ENCODE measurements at places on chromosomes 5 and 9. TPM values are rescaled to one million over a fixed set of nuclear protein-coding genes. Genes with fewer than 3 reads are reported as not detected.

DNA sequence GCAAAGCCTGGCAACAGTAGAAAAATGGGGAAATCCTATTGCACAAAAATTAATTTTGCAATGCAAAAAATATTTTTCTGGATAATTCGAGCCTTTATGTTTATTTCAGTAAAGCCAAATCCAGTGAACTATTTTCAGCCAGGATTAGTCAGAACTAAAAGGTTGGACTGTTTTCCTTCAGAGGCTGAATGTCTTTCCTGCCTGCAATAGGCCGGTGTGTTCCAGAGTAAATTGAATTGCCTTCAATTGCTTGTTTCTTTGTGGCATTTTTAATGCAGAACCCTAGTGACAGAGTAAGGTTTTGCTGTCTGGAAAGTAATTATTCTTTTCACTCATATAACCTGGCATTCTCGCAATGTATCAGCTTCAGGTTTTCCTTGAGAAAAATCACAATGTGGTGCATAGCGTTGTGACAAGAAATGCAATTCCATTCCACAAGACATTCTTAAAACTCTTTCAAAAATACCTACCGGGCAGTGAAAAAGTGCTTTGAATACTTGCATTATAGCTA is 183.7 kb downstream of the GLIS3 start:
- no peak overlapping the region for H3K4me3 ChIP-seq
- no peak for DNase-seq
- H3K27me3 ChIP-seq, result no peaks in the 10 kb centered on the region
- no peak overlapping the region for H3K27ac ChIP-seq

- H3K4me3 ChIP-seq, result no peak overlapping the region
- no peaks in the 10 kb centered on the region for H3K27me3 ChIP-seq
- no peaks in the 10 kb centered on the region for H3K4me1 ChIP-seq
- H3K36me3 ChIP-seq, result no peaks in the 10 kb centered on the region
These were observed 48.7 kb upstream of the HK3 start for GRCh38 chr5:176947847-176948246.

The OTP gene
- total RNA-seq, result not detected

- DNase-seq, result no peak
- no peak overlapping the region for H3K27ac ChIP-seq
- H3K4me3 ChIP-seq, result no peak overlapping the region
- H3K27me3 ChIP-seq, result no peaks in the 10 kb centered on the region
- no peaks in the 10 kb centered on the region for H3K36me3 ChIP-seq
These were observed 19.9 kb upstream of the FRRS1L start for GRCh38 chr9:109186857-109187520.

DNA sequence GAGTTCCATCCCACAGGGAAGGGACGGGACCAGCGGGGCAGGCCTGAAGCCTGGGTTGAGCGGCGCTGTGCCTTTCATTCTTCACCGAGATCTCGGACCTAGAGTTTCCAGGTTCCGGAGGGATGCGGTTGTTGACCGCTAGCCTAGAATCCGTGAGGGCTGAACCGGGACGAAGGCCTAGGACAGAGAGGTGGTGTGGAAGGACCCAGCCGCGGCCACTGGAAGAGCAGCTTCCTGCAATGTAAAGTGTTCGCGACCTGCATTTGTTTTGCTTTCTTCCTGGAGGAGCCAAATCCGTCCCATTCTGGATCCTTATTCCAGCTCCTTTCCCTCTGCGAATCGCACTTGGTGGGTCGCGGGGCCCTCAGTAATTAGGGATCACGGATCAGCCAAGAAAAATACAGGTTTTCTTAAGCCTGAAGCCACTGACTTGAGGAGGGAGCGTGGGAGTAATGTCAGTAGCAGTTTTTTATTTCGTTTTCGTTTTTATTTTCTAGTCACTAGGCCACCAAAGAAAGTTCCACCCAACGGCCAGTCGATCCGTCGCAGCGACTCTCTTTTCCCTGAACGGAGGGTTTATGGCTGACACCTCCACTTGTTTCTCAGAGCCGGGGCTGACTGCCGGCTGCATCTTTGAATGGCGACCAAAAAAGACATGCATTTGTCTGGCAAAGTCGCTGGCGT is 48.6 kb downstream of the ANXA2R start:
- DNase-seq, result no peak
- no peaks in the 10 kb centered on the region for H3K4me1 ChIP-seq
- H3K4me3 ChIP-seq, result peak overlapping the region; percentile 57
- H3K27ac ChIP-seq, result peak overlapping the region; percentile 89

Data from Peyer's patch (tissue), 4 donors.